Fibroblast of skin of left biceps (primary cell): ENCODE measurements at places on chromosomes 4 and X.

DNA sequence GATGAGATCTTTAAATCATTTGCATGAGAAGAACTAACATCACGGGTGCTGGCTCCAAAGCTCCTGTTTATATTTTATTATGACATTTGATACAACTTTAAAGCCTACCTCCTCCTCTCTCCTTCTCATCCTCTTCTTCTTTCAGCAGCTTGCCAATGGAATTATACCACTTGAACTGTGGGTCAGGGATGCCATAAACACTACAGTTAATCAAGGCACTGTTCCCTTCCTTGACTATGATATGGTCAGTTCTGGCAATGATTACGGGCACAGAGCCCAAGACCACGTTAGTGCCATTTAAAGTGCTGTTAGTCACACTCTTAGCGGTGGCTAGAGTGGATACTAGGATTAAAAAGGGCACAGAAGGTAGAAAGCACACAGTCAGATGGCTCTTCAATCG lies 20.7 kb downstream of the MFAP3L start:
- no peak for DNase-seq

GRCh38 chr4:75179510-75179909 lies 246.6 kb downstream of the PARM1 start:
- no peak for DNase-seq

DNA sequence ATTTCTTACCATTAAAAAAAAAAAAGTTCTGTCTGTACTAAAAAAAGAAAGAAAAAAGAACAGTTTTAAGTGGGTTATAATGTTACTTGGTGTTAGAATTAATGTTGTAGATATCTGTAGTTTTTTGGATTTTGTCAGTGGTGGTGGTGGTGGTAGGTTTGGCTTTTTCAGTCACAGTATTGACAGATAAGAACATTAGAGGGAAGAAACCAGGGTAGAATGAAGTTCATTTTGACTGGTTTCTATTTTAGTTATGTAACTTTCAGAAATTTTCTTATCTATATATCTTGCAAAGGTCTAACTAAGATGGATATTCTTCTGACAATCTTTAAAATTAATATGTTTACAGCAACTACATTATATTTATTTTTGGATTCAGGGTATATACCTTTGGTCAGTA lies 105.4 kb downstream of the FBXW7 start:
- DNase-seq: no peak

- DNase-seq: no peak
Observed at GRCh38 chrX:49844611-49845010, 15.5 kb downstream of the PAGE4 start.

DNA sequence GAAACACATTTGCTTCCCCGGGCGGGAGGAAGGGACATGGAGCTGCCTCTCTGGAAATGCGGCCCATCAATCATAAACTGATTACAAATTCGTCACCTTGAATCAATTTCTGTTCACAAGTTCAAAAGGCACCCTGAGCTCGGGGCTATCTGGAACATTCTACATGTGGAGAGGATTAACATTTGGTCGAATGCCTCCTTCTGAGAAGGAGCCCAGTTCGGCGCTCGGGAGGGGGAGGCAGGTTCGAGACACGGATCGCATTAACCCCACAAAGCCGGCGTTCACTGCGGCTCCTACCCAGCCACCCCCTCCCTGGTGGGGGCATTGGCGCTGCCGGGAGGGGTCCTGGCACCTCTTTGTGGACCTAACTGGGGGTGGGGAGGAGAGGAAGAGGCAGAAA lies 108.0 kb downstream of the CPZ start:
- no peak for DNase-seq

GRCh38 chr4:56728512-56728911 lies 47.4 kb upstream of the HOPX start:
- peak; percentile 50 for DNase-seq

DNA sequence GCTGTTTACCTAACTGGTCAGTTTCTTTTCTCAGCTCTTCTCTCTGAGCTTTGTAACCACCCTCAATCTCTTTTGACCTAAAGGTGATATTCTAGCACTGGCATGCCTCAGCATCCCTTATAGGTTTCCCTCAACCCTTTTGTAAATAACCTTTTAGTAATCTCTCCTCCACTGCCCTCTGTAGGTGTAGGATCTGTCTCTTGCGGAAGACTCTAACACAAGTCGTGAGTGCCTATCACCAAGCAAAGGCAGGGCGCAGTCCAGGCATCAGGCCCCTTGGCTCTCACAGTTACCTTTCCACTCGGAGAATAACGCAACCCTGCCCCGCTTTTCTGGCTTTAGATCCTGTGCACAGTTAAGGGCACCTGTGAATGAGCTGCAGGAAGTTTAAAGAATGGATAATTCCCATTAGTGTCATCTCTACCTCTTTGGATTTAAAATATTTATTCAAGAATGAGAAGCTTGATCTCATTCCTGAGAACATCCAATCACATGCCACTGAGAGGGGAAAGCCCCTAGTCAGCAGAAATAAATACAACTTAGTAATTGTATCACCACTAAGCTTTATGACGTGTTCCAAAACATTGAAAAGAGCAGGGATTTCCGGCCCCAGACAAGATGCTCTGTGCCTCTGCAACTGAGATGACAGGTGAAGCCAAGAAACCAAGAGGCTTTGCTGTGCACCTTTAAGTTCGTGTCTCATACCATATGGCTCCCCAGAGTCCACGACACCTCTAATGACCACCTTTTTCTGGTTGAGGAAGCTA lies 58.8 kb downstream of the SPINK2 start:
- no peak for DNase-seq

- DNase-seq: no peak
Observed at GRCh38 chr4:74544655-74545361, 99.9 kb downstream of the AREG start.
